ENCODE measurements at places on chromosomes 6 and 20. TPM values are rescaled to one million over a fixed set of nuclear protein-coding genes. Genes with fewer than 3 reads are reported as not detected.

EPHA7 gene
- 33.8 TPM for polyA plus RNA-seq

SLC44A4 gene
- polyA plus RNA-seq, result not detected

PLCB4 gene
- polyA plus RNA-seq, result 53.1 TPM

AGPAT4 gene
- 0.52 TPM for polyA plus RNA-seq

FILIP1 gene
- polyA plus RNA-seq, result 2.6 TPM

SLC17A1 gene
- polyA plus RNA-seq, result not detected

TREM1 gene
- polyA plus RNA-seq, result not detected

BPIFB2 gene
- polyA plus RNA-seq, result not detected

PSORS1C2 gene
- not detected for polyA plus RNA-seq

VWA7 gene
- polyA plus RNA-seq, result 3.1 TPM

ZSCAN16 gene
- polyA plus RNA-seq, result 0.43 TPM

CAGE1 gene
- not detected for polyA plus RNA-seq

PRND gene
- not detected for polyA plus RNA-seq

FERMT1 gene
- polyA plus RNA-seq, result not detected

PRDM13 gene
- polyA plus RNA-seq, result not detected

ACTL10 gene
- polyA plus RNA-seq, result not detected

LY6G5C gene
- polyA plus RNA-seq, result 2.4 TPM

KCNG1 gene
- 0.93 TPM for polyA plus RNA-seq

ZNF165 gene
- polyA plus RNA-seq, result 6.1 TPM

TMEM170B gene
- polyA plus RNA-seq, result 15.2 TPM

COX4I2 gene
- polyA plus RNA-seq, result 1.9 TPM

SLC25A27 gene
- polyA plus RNA-seq, result 97.0 TPM

CCM2L gene
- polyA plus RNA-seq, result 0.13 TPM

ZNF334 gene
- polyA plus RNA-seq, result 10.5 TPM

HSPA1A gene
- polyA plus RNA-seq, result 5.1 TPM

All from Purkinje cell (primary cell).